HT-29 (cell line): ENCODE measurements at places on chromosomes 3 and 15.

DNA sequence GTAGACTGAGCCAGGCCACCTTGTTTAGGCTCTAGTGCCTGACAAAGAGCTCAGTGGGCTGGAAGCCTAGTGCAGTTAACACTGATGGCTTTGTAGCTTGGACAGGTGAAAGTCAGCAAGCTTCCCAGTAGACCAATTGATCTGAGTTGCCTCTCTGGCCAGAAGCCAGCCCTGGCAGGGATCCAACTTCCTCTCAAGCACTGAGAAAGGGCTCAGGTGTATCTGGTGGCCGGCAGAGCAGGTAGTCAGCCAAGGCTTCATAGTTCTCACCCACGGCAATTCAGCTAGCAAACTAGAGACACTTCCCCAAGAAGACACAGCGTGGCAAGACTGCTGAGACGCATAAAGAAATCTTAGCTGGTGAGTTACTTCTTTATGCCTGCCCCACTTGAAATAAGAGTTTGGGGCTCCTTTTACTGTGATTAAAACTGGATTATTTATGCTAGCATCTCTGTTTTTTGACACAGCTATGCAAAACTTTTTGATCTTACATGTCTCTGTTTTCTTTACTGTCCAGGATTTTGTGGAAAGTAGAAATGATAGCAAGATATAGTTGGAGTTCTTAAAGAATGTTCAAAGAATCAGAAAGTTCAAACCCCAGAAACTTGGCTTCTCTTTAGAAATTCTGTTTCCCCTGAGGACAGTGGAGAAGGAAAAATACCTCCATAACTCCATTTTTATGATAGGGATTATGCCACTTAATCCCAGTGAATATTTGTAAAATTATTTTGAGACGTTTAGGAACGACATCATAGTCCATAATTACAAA lies 8.4 kb upstream of the CA12 start:
- peak; percentile 100 for DNase-seq

- DNase-seq, result no peak
Observed at GRCh38 chr15:55108448-55108847, 88.3 kb downstream of the RSL24D1 start.

DNA sequence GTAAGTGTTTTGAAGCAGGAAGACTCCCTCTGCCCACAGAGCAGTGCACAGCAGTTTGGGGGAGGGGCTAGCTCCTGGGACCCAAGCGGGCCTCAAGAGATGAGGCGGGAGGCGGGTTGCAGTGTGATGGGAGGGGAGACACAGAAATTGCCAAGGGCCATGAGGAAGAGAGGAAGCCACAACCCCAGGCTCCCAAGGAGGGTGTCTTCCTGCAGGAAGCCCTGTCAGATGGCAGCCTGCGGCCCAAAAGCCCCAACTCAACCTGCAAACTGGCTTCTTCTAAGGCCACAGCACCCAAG lies 7.3 kb upstream of the ISLR2 start:
- no peak for DNase-seq

DNA sequence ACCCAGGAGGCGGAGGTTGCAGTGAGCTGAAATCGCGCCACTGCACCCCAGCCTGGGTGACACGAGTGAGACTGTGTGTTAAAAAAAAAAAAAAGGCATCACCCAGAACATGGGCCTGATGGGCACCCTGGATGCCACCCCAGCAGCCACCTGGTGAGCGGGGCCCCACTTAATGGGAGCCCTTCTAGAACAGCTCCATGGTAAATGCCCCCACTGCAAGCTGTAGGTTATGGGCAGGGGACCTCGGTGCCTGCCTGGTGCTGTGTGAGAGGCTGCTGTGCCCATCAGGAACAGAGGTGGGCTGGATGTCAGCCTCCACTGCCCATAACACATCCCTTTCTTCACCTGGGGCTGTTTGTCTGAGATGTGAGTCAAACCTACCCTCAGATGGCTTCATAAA lies 156.2 kb upstream of the MEF2A start:
- no peak for DNase-seq

- DNase-seq, result no peak
Observed at GRCh38 chr3:45976191-45977091, 19.2 kb downstream of the FYCO1 start.

DNA sequence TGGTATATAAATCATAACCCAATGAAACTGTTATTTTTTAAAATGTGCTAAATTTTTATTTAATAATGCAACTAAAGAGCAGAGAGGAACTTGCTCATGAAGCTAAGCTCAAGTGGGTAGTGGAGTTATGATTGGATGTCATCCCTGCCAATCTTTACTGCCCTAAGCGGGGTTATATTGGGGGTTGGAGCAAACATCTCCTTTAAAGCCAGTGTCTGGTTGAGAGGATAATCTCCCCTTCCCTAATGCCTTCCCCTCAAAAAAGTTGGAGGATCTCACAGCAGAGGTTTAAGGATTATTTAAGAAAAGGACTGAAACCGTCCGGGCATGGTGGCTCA lies 32.1 kb upstream of the CLASP2 start:
- no peak for DNase-seq

DNA sequence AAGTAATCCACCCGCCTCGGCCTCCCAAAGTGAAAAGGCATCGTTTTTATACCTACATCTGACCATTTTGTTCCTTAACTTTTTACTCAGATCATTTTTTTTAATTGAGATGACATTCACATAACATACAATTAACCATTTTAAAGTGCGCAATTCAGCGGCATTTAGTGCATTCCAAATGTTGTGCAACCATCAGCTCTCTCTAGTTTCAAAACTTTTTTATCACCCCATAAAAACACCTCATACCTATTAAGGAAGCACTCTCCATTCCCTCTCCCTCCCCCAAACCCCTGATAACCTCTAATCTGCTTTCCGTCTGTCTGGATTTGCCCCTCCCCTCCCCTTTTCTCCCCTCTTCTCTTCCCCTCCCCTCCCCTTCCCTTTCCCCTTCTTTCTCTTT lies 310.1 kb downstream of the UACA start:
- DNase-seq, result no peak

DNA sequence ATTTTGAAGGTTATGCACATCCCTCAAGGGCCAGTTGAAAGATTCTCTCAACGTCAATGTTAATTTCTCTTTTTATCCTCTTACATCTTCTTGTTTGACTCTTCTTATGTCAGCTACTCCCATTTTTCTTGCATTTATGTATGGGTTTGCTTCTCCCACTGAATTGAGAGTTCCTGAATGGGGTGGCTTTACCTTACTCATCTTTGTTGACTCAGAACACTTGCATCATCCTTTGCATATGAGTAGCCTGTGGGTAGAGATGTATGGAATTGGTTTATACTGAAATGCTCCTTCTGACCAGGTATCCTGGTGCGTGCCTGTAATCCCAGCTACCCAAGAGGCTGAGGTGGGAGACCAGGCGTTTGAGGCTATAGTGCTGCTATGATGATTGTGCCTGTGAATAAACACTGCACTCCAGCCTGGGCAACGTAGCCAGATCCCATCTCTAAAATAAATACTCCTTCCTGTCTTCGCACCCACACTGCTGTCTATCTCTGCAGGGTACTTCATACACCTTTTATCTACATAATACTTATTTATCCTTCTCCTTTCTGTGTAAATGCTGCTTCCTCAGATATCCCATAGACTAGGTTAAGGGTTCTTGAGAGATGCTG lies 123.6 kb upstream of the DPH6 start:
- DNase-seq, result no peak

DNA sequence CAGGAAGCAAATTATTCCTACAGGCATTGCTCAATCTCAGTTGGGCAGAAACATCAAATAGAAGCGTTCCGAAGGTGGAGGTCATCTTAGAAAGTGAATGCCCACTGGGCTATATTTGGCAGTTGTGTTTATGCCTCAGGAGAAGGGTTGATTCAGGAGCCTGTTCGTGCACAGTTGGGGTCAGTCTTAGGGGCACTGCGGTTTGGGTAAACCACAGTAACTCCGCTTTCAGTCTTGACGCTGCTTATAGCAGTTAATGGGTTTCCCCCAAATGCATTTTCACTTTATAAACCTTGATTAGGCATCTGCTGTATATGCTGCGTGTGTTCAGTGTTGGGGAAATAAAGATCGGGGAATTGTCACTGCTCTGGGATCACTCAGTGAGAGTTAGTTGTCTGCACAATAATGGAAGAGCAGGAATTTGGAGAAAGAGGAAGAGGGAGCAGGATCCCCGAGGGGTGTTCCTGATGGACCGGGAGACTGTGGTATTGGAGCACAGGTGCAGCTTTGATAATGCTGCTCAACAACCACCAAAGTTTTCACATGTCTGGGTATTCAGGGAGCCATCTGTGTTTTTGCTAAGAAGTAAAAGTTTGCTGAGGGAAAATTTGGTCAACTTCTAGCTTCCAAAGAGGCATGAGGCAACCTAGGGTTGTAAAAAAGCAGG lies 124.3 kb upstream of the EIF1B start:
- DNase-seq, result no peak

- DNase-seq, result no peak
Observed at GRCh38 chr3:190877925-190878324, 15.4 kb upstream of the GMNC start.

DNA sequence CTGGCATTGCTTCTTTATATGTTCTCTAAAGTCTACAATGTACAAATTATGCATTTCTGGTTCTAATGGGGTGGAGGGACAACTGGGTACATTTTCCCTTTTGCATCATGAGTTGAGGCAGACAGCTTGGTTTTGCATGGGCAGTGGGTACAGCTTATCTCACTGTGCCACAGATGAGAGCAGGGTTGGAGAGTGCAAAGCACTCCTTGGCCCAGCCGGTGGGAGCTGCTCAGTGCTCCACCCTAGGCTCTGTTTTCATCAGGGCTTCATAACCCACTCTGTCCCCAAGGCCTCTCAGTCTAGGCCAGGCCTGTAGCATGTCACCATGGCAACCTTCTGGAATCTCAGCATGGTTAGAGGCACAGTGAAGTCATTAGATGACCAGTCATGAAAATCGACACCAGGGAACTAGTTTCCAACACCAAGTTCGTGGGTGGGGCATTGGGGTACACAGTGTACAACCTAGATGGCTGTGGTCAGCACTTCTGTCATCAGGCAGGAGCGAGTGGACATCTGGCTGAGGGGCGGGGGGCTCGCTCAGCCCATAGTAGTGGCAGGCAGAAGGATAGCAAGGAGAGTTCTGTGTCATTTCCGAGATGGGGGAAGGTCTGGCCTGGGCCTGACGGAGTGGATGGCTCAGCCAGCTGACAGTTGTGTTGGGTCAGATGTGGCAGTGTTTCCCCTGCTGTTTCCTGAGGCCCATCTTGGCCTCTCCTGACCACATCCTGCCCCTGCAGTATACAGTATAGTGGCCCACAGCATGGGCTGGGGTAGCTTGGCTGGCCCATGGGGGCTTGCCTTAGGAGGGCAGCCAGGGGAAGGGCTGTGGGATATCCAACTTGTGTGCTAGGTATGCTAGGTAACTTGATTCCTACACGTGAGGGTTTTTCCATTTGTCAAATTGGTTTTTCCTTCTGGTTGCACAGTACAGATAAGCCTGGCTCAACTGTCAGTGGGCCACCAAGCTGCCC lies 75.7 kb upstream of the PRR23C start:
- peak; percentile 17 for DNase-seq

DNA sequence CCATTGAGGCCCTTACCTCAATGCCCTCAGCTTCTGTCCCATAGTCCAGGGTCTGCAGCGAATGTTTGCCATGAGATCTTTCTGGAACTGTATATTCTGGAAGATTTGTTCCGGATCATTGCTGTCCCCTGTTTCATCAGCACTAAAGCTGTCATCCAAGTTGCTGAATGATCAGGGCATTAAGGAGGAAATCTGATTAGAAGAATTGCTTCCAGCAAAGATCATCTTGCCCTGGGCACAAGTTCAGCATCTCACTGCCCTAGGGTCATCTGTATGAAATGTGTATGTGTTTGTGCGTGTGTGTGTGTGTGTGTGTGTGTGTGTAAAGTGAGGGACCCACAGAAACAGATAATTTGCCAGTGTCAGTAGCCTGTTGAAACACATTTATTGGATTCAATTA lies 1.4 kb downstream of the TMC3 start:
- no peak for DNase-seq

- DNase-seq, result no peak
Observed at GRCh38 chr3:106168962-106169750, 300.3 kb upstream of the CBLB start.

DNA sequence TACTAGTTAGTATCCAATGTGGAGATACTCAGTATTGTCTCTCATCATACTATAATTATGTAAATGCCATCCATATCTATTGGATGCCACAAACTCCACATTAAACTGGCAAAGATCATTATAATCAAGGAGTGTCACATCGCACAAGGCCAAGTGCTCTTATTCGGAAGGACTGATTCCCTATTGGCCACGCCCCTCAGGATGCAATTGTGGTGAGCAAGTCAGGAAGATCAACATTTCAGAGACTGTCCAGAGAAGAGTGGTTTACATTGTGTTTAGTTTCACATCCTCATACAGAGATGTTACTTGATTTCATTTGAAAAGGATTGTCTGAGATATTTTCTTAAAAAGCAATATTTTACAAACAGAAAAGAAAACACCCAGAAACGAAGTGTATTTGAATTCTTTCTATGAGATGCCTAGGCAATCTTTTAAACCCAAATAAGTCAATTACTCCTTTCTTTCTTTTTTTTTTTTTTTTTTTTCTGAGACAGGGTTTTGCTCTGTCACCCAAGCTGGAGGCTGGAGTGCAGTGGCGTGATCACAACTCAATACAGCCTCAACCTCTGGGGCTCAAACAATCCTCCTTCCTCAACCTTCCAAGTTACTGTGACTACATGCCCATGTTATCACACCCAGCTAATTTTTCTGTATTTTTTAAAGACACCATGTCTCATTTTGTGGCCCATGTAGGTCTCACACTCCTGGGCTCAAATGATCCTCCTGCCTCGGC lies 369.1 kb downstream of the RBMS3 start:
- DNase-seq, result no peak

DNA sequence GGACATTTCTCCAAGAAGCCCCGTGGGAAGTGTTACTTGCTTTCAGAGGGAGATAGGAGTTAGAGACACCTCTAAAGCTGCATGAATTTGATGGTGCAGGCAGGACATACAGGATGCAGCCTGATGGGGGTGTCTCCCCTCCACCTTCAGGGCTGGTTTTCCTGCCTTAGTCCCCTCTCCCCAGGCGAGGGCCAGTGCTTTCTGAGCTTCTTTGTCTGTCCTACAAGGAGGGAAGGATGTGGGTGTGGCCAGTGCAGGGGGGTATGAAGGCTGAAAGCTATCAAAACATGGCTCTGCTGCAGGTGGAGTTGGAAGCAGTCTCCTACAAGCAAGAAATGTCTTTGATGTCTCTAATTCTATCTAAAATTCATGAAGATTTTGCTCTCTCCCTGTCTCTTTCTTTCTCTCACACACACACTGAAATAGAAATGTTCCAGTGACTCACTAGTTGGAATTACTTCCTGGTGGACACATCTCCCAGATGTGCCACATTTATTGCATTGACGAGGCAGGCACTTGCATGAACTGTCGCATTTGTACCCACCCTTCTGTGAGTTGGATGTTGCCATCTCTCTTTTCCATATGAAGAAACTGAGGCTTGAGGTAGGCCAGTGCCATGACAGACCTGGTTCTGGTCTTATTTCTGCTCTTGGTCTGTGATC lies 13.9 kb upstream of the PODXL2 start:
- DNase-seq, result no peak
